CD4-positive, alpha-beta T cell treated with Interleukin-15 for 4 hours (primary cell): ENCODE measurements at places on chromosomes 3 and 15.

DNA sequence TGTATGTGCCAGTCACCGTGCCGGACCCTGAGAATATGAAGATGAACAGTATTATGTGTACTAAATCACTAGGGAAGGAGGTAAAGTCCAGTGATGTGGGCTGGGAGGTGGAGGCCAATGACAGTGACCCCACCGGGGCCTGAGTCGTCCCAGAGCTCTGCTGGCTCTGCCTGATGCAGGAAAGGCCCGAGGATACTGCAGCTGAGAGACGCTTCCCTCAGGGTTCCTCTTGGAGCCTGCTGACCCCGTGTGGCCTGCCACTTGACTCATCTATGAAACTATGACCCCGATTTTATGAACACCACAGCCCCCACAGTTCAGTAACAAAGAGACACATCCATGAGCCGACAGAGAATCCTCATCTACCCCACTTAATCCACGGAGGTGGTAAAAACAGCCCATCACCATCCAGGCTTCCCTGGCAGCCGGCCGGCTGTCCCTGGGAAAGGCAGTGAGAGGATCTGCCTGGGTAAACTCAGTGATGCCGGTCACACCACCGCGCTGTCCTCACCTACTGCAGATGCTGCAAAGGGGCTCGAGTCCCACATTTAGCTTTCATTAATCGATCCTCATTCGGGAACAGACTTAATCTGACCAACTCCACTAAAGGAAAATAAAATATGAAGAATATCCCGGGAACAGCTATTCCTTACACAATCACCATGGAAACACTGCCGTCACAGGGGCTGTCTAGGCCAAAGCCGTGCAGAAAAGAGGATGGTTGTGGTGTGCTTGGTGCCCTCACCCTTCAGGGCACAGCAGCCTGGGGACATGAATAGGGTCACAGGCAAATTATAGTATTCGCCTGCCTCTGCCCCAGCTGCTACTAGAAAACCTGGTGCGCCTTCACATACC lies 82.9 kb downstream of the ARRDC4 start:
- DNase-seq = no peak

DNA sequence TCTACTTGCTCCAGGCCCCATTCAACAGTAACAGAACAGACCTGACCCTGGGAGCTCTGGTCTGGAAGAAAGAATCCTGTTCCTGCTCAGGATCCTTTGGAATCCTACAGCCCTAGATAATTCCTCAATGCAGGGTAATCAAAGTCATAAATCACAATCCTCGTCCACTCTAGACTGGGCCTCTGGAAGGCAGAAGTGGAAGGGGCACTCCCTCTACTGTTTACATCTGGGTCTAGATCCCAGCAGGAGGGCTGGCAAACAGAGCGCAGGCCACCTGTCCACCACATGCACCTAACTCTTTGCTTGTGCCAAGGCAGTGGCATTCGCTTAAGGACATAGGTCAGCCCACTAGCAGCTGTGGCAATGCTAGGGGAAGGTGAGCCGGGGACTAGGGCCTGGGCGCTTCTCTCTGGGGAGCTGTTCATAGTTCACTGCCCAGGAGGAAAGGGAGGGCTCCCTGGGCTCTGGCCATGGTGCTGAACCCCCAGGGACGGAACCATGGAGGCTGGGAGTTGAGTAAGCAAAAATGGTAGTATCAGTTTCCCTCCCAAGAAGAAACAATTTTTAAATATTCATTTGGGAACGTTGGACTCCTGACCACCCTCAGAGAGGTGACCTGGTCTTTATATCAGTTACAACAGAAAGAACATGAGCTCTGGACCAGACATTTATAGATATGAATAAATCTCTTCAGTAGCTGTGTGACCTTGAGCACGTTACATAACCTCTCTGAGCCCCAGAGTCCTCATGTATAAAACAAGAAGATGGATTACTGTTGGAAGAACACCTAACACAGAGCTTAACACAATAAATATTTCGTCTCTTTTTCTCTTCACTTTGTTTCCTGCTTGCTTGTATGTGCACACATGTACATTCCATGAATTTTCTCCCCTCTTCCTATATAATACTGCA lies 90.2 kb downstream of the NTRK3 start:
- no peak for DNase-seq

DNA sequence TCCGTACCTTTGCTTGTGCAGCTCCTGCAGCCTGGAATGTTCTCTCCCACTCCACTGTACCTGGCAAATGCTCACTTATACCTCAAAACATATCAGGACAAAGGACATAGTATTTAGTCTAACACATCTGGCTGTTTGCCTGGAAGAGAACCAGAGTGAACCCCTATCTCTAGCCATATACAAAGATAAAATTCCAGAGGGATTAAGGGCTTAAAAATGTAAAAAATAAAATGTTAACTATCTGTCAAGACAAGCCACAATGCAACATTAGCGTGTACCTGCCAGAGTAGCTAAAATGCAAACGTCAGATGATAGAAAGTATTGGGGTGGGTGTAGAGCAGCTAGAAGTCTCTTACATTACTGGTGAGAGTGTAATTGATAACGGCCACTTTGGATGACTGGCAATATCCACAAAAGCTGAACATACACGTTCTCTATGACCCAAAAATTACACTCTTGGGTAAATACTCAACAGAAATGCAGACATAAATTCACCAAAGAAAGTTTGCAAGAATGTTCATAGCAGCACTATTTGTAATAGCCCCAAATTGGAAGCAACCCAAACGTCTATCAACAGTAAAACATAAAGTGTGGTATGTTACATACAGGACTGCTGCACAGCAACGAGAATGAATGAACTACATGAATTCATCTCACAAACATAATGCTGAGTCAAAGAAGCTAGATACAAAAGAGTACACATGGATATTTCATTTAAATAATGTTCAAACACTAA lies 18.2 kb upstream of the ADPGK start:
- no peak for DNase-seq

DNA sequence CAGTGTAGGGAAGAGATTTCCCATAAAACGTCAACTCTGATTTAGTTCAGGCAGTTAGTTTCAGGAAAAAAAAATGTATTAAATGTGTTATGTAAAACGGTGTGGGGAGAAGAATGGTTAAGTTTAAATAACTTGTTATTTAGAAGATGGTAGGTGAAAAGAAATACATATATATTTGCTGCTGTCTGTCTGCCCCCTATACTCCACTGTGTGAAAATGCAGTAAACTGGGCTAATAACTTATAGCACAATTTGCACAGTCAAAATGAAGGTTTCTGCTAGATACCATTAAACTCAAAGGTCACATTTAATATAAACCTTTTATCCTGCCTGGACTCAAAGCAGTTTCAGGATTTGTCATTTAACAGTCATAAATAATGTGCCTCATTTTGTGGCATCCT lies 515.0 kb downstream of the FGF12 start:
- no peak for DNase-seq

GRCh38 chr3:107664614-107665013 lies 141.9 kb downstream of the BBX start:
- no peak for DNase-seq

DNA sequence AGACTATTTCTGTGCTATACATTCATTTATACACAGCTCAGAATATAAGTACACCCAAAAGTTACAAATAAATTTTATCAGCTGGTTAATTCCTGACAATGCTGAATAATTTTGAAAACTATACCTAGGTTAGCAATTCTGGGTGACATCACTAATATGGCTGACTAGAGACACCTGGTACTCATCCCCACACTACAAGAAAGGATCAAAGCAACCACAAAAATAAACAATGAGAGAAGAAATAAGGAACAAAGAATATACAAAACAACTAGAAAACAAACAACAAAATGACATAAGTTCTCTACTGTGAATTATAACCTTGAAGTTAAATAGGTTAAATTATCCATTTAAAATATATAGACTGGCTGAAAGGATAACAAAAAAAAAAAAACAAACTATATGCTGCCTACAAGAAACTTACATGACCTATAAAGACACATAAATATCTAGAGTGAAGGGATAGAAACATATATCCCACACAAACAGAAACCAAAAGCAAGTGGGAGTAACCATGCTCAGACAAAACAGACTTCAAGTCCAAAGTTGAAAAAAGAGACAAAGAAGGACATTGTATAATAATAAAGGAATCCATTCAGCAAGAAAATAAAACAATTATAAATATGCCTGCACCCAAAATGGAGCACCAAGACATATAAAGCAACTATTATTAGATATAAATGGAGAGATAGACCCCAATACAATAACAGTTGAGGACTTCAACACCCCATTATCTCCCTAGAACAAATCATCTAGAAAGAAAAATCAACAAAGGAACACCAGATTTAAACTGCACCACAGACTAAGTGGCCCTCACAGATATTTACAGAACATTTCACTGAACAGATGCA lies 57.8 kb downstream of the IMPG2 start:
- no peak for DNase-seq

DNA sequence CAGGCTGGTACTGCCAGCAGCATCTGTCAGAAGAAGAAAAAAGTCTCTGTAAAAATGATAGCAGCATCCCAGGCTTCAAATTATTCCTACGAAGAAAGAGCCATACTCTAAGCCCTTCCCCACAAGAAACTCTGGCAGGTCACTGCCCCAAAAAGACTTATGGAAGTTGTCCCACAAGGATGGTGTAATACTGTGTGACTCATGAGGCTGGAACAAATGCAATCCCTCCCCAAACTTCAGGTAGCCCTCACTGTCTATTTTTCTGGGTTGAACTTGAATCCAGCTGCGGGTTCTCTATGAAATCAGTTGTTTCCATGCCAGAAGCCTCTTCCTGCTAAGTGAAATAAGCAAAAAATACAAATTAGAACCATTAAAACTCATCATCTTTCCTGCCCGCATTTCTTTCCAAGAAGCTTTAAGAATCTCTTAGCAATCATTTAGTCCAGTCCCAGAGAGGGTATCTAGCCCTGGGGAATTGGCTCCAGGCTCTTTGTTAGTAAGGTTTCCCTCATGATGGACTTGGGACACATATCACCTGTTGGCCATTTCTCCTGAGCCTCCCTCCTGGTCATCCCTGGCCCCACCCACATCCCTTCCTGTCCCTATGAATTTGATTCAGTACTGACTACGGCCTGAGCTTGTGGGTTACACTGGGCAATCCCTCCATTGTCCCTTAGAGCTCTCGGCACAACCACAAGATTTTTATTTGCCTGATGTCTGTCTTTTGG lies 51.7 kb downstream of the FAM174B start:
- no peak for DNase-seq

- DNase-seq = peak; percentile 27
Observed at GRCh38 chr15:35751413-35752133, 205.6 kb upstream of the DPH6 start.

GRCh38 chr3:76733073-76733759 lies 306.7 kb upstream of the ROBO2 start:
- DNase-seq = no peak

DNA sequence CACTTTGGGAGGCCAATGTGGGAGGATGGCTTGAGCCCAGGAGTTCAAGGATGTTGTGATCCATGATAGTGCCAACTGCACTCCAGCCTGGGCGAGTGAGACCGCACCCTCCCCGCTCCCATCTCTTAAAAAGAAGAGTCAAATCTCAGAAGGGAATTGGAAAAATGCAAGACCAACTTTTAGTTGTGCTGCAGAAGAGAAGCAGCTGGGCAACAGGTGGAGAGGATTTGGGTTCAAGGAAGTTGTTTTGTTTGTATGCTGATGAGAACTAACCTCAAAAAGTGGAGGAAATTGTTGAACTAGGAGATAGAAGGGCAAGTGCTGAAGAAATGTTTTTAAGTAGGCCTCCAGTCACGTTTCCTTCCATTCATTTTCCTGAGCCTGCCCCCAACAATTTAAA lies 12.8 kb upstream of the PDCD7 start:
- DNase-seq = no peak

DNA sequence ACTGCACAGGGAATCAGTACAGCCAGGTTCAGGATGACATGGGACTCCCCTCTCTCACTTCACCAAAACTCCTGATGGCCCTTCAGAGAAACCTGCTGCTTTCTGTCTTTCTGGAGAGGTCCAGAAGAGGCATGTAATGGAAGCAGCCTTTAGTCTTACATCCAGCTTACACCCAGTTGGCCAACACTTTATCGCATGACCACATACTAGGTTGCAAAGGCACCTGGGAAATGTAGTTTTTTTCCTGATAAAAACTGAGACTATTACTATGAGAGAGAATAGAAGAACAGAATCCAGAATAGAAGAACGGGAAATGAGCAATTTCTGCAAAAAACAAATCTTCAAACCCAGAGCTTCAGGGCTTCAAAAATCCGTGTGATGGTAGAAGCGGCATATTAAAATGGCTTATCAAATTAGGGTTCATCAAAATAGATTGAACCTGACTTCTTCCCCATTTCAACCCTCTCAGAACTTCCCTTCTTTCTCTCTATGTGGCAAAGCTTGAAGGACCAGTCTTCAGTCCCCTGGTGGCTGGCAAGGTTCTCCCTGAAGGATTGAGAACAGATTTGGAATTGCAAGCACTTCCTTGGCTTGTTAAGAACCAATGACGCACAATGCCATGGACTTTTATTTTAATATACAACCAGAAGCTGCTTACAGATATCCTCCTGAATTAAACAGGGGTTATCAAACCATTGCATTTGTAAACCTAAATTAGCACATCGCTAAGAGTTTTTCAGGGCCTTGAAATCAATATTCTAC lies 34.4 kb downstream of the CORO2B start:
- DNase-seq = no peak

GRCh38 chr15:52783929-52784798 lies 6.0 kb downstream of the ONECUT1 start:
- no peak for DNase-seq

DNA sequence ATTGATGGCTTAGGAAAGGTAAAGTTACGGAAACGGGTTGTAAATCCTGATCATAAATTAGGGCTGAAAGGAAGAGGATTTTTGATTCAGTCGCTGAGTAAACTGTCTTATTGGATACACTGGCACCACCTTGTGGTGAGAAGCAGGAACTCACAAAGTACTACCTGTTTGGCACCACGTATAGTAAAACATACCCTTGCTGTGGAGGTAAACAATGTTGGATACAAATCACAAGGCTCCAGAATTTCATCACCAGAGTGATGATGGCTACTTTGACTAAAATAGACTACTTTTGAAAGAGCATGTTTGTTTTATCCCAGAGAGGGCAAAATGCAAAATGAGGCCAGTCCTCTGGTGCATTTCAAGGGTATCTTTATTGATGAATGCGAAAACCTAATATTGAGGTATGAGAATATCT lies 216.9 kb downstream of the IGSF11 start:
- DNase-seq = peak; percentile 44

DNA sequence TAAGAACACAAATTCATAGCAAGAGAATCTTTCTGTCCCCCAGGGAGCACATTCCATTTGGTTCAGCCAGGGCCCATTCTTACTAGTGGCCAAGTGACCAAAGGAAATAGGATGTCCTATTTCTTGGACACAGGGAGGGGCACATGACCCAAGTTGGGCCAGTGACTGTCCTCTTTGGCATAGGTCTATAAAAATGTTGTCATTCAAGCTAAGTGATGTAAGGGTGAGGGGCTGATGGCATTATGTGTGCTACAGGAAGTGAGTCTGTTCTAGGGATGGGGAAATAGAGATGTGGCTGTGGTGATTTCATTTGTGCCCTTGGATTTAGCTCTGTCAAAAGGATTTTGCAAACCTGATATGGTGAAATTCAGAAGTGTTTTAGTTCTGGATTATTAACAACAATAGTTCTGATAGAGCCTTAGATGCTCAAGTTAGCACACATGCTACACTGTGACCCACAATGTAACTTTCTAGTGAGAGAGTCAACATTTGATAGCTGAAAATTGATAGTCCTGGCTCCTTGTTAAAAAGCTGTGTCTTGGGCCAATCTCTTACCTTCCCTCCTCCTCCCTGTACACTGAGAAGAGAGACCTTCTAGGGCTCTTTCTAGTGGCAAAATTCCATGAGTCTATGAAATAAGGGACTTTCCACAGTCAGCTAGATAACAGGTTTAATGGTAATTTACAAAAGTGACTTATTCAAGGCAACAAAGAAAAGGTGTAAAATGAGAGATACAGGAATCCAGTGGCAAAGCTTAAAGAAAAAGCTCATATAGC lies 117.2 kb downstream of the THRB start:
- no peak for DNase-seq
